Stimulated activated CD8-positive, alpha-beta memory T cell treated with anti-CD3 and anti-CD28 coated beads, Interleukin-2, amount 100 ng/mL, for 48 hours (primary cell): ENCODE measurements at places on chromosomes 5 and 9.

GRCh38 chr5:110087829-110088228, 398.1 kb downstream of the MAN2A1 start:
- no peak for DNase-seq

GRCh38 chr5:178392386-178392785, 159.8 kb upstream of the PHYKPL start:
- no peak for DNase-seq

DNA sequence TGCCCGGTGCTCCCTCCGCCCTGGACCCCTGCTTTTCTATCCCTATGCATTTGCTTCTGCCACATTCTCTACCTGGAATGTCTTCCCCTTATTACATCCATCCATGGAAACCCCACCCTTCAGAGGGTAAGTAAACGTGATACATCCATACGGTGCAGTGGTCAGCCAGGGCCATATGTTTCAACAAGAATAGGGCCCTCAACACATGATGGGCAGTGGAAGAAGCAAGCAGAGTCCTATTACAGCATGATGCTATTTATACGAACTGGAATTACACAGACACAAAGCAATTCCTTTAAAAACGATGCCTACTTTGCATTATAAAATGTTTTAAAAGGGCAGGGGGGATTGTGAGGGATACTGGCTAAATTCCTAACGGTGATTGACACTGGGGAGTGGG, 38.2 kb upstream of the PTGS1 start:
- DNase-seq: no peak

DNA sequence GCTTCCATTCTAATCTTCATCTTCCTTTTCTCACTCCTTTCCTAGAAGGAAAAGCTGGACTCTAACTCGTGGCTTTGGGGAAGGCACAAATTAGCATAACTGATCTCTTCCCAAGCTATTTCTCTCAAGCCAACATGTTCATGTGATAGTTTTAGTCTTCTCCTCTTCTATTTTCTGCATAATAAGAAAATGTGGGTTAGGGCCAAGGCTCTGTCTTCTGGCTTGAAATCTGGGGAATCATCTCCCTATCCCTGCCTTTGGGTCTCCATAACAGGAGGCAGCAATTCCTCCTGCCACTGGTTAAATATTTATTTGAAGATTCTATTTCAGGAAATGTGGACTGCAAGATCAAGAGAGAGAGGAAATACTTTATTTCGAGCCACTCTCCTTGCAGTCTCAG, 1669.6 kb downstream of the MAT2B start:
- DNase-seq: no peak

DNA sequence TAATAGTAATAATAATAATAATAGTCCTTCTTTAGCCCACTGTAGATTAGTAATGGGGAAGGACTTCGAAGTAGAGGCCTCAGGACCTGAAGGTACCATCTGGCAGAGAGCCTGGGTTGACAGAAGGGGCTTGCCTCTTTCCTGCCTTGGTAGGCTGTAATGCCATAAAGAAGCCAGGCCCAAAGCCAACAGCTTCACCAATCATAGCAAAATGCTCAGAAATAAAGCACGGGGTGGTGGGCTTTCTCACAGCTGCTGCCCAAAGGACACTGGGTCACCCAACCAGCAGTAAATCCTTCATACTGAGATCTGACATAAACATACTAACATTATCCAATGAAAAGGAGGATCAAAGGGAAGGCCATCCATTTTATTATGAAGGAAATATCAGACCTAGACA, 70.7 kb downstream of the SUSD1 start:
- no peak for DNase-seq

DNA sequence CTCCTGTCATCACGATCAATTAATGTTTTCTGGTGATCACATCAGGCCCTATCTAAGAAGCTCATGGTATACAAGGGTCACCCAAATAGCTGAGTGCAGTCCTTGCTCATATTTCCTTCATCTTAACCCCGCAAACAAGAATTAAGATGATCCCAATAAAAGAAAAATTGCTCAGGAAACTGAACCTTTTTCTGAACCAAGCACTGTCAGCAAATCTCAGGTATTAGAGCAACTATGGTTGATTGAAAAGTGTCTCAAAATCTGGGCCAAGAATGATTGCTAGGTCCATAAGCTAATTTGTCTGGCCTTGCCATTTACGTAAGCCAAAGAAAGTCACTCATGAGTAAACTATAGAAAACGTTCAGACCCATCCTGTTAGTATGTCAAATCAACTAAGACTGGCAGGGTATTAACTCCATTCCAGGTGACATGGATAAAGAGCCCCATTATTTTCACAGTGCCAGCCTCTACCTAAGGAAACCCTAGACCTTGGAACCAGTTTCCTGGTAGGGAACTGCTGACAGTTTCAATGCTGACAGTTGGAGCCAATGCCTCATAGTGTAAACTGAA, 209.3 kb downstream of the DEPDC1B start:
- DNase-seq: no peak
